ENCODE measurements at places on chromosomes 5 and 9.

GRCh38 chr9:102922526-102922925 lies 72.6 kb upstream of the CYLC2 start:
- DNase-seq, result no peak

GRCh38 chr5:14190194-14191164 lies 47.3 kb downstream of the TRIO start:
- DNase-seq, result peak; percentile 98

DNA sequence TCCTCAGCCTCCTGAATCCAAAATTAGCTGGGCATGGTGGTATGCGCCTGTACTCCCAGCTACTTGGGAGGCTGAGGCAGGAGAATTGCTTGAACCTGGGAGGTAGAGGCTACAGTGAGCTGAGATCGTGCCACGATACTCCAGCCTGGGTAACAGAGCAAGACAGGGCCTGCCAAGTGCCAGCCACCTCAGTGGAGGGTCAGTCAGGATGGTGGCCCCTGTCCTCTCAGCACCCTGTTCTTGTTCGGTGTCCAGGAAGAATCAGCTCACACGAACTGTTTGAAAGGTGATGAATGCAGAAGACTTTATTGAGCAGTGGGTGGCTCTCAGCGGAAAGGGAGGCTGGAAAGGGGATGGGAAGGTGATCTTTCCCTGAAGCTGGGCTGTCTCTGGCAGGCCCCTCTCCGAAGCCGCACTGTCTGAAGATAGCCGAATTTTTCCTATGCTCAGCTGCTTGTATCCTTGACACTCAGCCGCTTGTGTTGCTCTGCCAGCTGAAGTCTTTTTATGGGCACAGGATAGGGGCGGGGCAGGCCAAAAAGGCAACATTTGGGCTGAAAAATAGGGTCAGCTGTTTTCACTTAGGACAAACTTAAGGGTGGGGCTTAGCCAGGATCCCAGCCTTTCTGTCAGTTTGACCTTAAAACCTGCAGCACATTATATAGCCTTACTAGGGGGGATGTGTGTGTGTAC lies 50.9 kb downstream of the UBE2R2 start:
- DNase-seq, result no peak

GRCh38 chr5:44881266-44881665 lies 72.5 kb downstream of the MRPS30 start:
- no peak for DNase-seq

DNA sequence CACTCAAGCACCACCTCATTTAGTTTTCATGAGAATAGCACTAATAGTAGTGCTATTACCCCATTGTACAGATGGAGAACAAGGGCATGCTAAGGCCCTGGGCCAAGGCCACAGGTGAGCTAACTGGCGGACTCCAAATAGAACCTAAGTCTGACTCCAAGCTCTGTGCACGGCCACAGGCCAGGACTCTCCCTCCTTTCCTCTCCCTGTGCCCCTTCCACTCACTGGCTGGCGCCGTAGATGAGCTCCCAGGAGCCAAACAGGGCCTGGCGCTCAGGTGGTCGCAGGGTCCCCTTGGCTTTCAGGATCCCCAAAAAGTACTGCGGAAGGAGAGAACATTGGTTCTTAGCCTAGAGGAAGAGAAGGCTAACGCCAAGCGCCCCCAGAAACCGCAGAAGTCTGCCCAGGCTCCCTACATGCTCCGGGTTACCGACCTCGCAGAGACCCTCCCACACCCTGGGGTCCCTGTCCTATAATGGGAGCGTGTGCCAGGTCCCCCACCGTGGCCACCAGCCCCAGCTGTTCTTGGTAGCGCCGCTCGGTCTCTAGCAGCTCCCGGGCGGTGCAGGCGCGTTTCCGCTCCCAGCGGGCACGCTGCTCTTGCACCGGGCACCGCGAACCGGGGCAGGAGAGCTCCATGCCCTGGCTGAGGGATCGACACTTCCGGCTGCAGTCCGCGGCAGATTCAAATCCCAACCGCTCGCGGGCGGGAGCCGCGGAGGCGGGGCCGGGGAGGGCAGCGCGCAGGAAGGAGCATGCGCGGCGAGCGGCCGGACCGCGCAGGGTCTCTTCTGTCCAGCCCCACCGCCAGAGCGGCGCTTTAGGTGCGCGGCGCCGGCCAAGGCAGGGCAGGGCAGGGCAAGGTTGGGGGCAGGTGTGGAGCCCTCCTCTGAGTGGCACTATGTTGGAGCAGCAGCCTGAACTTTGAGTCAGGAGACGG lies at the start of gene ARHGEF39:
Gene ARHGEF39, minus strand, starts transcription at position 665 of the 940 bp plus-strand sequence. Its CDS starts 26 bp downstream, at position 639.
- DNase-seq, result peak; percentile 69

- no peak for DNase-seq
Measured at GRCh38 chr5:105503950-105504349, 1941.4 kb upstream of the NUDT12 start.

- DNase-seq, result no peak
Measured at GRCh38 chr9:27377811-27378456, 81.0 kb upstream of the EQTN start.

DNA sequence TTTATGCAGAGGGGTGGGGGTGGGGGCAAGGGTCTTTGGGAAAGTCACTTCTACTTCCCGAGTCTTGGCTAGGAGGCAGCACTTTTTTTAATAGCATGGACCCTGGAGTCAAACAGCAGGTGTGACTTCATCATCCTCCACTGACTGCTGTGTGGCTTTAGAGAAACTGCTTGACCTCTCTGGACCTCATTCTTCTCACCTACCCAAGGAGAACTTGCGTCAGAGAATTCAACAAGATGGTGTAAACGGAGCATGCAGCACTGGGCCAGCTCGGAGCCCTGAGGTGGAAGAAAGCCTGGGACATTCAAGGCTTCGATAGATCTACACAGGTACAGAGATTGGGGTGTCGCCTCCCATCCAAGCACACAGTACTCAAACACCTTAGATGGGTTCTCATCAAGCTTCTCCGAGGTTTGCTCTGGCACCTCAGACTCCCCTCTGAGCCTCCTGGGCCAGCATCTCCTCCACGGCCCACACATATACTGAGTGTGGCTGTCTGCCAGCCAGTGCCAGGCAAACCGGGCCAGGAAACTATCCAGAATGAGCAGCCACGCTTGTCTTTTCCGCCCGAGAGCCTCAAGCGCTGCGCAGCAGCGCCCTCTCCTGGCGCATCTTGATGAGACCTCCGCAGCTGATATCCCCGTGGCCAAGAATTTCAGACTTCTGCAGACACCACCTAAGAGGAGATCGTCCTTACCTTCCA lies 4.6 kb upstream of the SLC25A48 start:
- peak; percentile 66 for DNase-seq

GRCh38 chr5:68367287-68367686 lies 151.7 kb downstream of the PIK3R1 start:
- DNase-seq, result no peak

DNA sequence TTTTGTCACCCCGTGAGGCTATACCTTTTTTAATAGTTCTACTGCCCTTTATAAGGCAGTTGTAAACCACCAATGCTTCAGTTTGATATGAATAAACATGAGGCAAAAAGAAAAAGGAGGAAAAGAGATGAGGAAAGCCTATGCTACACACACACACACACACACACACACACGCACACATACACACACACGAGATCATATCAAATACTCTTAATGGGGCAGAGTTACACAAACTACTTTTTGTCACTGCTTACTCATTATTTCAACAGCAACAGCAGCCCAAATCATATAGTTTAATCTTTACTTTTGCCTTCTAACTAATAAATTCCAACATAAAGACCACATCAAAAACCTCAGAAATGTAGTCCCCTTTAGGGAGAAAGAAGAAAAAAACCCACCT lies 116.8 kb upstream of the PAM start:
- DNase-seq, result no peak

- peak; percentile 72 for DNase-seq
Measured at GRCh38 chr9:12702160-12702758, 9.1 kb downstream of the TYRP1 start.

- no peak for DNase-seq
Measured at GRCh38 chr5:113181409-113181808, 204.8 kb downstream of the DCP2 start.

GRCh38 chr5:130092991-130093390 lies 188.7 kb downstream of the CHSY3 start:
- no peak for DNase-seq

GRCh38 chr5:69491838-69492390 lies 676 bp upstream of the OCLN start:
- DNase-seq, result no peak
